ENCODE measurements at places on chromosomes 1 and 21.

DNA sequence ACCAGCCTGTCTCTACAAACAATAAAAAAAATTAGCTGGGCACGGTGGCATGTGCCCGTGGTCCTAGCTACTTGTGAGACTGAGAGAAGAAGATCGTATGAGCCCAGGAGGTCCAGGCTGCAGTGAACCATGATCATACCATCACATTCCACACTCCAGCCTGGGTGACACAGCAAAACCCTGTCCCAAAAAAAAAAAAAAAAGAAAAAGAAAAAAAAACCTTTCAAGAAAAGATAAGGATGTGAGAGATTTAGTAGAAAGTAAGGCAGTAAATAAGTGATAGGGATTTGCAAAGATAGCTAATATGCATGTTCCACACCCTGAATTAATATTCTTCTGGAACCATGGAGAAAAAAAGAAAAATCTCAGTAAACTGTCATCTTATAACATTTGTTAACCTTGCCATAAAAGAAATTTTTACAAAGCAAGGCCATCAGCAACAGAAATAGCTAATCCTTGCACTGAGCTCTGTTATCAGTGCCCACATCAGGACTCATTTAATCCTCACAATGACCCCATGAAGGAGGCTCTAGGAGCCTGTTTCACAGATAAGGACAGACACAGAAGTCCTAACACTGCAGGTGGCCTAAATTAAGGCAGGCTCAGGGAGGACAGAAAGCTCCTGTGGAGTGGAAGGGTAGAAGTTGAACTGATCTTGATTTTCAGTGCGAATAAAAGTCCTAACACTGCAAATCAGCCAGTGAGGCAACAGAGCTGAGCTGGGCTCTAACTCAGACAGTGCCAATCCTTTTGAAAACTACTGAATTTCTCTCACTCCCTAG lies 7.6 kb downstream of the GNB1 start:
- DNase-seq: no peak

- no peak for DNase-seq
These were observed 7.4 kb downstream of the YTHDF2 start for GRCh38 chr1:28744184-28744583.

- DNase-seq: no peak
These were observed 9.7 kb downstream of the KLHDC8A start for GRCh38 chr1:205346956-205347574.

DNA sequence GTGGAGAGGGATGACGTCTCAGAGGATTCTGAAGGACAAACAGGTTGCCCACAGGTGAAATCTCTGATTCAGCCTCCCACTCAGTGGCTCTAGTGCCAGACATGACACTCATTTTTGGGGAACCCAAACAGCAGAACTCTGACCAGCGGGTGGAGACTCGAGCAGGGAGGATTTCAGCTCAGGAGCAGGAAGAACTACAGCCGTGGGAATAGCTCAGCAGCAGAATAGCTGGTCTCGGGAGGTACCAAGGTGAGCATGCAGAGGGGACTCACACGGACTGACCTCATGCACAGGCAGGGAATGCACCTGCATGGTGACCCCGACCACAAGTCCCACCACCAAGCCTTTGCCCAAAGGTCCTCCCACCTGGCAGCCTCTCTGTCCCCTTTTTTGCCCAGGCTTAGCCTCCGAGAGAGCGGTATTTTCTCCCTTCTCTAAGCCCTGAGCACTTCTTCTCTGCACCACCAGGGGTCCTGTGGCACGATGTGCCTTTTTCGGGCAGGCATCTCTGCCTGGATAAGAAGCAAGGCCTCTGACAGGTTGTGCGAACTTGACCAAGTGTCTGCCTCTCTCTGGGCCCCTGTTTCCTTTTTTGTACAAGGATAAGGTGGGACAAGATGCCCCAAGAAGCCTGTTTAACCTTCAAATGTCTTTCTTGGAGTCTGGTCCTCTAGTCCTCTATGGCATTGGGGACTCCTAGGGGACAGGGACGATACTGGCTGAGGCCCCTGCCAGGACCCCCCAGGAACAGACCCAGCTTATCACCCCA lies 8.8 kb upstream of the FGR start:
- DNase-seq: peak; percentile 55
